HS-27A (cell line): ENCODE measurements at places on chromosomes 12 and 14.

DNA sequence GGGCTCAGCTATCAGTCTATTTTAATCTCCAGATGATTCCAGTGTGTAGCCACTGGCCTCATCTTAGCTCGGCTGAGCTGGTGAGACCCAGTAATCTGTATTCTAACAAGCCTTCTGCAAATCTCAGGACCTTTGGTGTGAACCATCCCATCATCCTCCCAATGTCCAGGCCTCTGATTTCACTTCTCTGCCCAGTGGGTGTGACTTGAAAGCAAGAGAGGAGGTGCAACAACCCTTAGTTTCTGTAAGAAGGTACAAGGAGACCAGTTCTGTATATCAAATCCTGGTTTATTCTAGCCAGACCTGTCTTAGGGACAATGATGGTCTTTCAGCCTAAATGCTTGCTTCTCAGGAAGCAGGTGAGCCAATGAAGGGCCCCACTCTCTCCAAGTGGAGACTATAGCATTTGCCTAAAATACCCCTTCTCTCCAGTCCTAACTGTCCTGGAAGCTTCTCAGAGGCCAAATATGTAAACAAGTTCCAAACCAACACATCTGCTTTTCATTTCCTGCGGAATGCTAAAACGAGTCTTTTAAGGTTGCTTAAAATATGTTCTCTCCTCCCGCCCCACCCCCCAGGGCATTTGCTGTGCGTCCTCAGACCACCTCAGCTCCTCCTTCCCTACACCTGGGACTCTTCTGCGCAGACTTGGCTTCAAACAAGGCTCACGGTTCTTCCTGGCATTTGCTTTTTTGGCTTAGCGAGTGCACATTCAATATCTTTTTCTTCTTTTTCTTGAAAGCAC, 78.4 kb upstream of the FUT8 start:
- DNase-seq = no peak

DNA sequence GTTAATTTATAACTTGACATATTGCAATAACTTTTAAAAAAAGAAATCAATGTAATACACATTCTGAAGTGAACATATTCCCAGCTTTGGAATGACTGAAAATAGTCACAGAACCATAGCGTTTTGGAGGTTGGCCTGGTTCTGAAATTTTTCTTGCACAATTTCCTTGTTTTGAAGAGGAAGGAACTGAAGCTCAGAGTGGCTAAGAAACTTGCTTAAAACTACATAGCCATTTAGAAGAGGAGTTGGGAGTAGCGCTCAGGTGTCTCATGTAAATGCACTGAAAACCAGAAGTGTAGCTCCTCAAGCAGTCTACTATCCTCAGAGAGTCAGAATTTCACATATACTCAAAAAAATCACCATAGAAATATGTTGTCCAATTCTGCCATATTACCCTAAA, 41.2 kb downstream of the SLC38A1 start:
- DNase-seq = no peak

GRCh38 chr14:92573761-92574498, 60.3 kb downstream of the RIN3 start:
- no peak for DNase-seq

DNA sequence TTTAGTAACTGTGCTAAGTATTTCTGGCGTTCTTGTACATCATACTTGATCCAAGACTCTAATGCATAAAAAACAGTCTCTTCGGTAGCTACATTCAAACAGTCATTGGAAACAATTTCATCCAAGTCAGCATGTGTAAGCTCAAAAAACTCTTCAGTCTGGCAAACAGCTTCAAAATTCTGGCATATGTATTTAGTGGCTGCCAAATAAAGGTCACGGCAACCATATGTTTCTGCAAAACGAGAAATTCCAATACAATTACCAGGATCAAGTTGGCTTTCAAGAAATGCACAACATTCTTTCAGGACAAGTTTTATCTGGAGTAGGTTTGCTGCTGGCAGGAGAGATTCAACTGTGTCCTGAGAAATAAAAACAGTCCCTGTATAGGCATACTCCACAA, 16.5 kb downstream of the KLHL28 start:
- DNase-seq = no peak

- no peak for DNase-seq
These were observed 36.8 kb downstream of the DAD1 start for GRCh38 chr14:22552001-22552826.

DNA sequence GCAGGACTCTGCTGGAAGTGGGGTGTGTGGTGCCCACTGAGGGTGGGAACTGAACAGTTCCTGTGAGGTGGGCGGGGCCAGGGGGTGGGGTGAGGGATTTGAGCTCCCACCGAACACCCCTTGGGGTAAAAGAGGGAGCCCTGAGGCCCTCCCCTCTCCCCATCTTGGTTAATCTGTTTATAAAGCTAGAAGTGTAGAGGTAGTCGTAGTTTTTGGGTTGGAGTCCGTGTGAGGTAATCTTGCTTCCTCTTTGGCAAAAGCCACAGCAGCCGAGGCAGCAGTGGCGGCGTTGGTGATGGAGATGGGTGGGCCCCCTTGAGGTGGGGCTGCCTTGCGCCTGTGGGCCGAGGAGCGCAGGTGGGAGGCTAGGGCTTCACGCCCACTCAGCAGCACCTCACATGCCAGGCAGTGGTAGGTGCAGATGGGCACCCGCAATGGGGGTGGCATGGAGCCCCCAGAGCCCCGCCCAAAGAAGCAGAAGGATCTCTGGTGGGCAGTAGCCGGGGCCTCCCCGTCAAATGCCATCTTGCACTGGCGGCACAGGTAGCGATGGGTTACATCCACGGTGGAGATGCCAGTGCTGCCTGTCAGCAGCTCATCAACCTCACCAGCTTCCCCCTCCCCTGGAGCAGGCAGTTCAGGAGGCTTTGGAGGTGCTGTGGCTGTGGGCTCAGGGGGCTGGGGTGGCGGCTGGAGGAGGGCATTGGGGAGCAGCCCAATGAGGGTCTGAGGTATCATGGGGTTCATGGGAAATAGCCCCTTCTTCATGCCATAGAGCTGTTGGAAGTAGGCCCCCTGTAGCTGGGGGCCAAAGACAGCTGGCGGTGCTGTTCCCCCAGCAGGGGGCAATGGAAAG, 29.6 kb downstream of the ZFHX2 start:
- no peak for DNase-seq

DNA sequence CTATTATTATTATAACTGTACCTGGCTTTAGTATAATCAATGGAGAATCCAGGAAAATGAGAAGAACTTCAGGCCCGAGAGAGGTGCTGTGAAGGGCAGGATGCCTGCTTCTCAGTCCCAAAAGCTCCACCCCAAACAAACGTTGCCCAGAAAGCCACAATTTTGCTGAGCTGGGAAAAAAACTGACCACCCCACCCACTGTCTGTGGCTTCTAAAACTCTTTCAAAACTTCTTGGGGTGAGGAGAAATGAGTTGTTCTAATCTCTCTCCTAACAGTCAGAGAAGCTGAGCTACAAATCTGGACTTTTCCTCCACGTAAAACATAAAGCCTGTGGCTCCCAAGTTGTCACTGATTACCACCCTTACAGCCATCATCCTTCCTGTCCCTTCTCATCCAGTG, 13.4 kb downstream of the VDR start:
- no peak for DNase-seq

DNA sequence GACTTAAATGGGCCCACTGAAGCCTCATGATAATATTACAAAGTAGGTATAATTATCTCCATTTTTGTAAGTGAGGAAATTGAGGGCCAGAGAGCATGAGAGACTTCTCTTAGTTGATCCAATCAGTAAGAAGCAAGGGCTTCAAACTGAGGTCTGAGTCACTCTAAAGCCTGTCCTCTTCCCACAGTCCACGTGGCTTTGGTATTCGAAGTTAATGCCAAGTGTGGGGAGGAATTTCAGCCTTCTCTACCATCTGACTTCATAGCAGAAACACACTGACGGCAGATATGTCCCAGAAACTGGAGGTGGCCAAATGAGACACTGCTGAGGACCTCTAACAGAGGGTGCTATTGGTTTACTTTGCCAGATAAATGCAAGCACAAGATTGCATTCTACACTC, 114.4 kb upstream of the OVCH1 start:
- peak; percentile 82 for DNase-seq

DNA sequence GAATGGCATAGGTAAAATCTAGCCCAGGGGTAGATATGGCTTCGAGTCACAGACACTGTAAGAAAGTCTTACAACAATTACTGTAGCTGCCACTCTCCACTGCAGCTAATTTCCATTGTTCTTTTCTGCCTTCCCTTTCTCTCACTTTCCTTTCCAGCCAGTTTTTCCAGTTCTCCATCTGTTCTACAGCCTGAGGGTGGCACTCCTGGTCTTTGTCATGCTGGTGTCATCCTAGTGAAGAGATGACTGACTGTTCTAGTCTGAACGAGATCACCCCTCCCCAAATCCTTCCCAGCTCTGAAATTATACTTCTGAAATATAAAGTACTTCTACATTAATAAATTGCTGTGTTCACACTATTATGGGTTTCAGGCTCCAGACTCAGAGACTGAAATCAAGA, 74.2 kb upstream of the CSRP2 start:
- DNase-seq = no peak

GRCh38 chr14:100914597-100915021, 11.1 kb upstream of the RTL1 start:
- DNase-seq = no peak

GRCh38 chr14:76941946-76942805, 86.3 kb downstream of the IRF2BPL start:
- no peak for DNase-seq

- DNase-seq = no peak
These were observed 36.3 kb downstream of the PLEKHG7 start for GRCh38 chr12:92739113-92739512.

- no peak for DNase-seq
These were observed 51.1 kb downstream of the SLC38A1 start for GRCh38 chr12:46217541-46218321.

GRCh38 chr12:5807090-5807414, 138.0 kb downstream of the ANO2 start:
- DNase-seq = peak; percentile 82

- DNase-seq = no peak
These were observed 1.3 kb downstream of the TM7SF3 start for GRCh38 chr12:27012982-27013255.

- no peak for DNase-seq
These were observed 249.1 kb downstream of the DPY19L2 start for GRCh38 chr12:63419154-63419553.
